ENCODE measurements at places on chromosomes 4 and X.

DNA sequence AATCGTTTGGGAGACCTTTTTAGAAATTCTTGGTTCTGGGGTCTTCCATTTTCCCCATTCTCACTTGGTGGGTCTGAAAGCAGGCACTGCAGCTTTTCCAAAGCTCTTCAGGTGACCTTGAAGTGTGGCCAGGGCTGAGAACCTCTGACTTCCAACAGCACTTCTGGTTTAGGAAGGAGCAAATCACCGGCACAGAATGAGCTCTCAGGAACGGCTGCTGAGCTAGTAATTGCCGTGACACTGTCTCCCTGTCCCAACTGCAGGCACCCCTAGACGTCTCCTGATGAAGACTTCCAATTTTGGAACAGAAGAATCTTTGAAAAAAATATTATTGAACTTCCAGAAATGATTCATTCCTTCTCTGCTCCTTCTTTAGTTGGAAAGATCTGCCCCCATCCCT is 31.3 kb downstream of the CD38 start:
- no peak for DNase-seq

- peak; percentile 15 for DNase-seq
Measured at GRCh38 chr4:118740869-118741268, 55.7 kb downstream of the METTL14 start.

- DNase-seq = no peak
Measured at GRCh38 chr4:6953751-6954380, 44.2 kb downstream of the TBC1D14 start.

- DNase-seq = no peak
Measured at GRCh38 chr4:6892909-6893202, 16.8 kb upstream of the TBC1D14 start.

- no peak for DNase-seq
Measured at GRCh38 chr4:3824521-3825270, 58.5 kb downstream of the ADRA2C start.

GRCh38 chr4:80035336-80035735 is 37.7 kb downstream of the ANTXR2 start:
- no peak for DNase-seq

DNA sequence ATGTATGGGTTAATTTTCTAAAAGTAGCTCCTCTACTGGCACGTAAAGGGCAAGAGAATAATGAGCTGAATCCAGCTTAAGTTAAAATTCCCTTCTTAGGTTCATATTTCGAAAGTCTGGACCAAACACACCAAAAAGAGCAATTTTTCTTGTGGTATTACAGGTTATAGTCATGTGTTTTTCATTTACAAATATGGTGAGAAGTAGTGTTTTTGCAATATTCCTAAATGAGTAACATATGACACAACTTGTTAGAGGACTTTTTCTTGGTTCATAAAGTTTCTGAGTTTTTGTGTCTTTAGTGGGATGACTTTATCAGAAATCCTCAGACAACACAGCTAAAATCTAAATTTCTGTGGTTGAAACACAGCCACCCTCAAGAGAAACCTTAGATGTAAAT is 172.1 kb downstream of the AFF2 start:
- no peak for DNase-seq

DNA sequence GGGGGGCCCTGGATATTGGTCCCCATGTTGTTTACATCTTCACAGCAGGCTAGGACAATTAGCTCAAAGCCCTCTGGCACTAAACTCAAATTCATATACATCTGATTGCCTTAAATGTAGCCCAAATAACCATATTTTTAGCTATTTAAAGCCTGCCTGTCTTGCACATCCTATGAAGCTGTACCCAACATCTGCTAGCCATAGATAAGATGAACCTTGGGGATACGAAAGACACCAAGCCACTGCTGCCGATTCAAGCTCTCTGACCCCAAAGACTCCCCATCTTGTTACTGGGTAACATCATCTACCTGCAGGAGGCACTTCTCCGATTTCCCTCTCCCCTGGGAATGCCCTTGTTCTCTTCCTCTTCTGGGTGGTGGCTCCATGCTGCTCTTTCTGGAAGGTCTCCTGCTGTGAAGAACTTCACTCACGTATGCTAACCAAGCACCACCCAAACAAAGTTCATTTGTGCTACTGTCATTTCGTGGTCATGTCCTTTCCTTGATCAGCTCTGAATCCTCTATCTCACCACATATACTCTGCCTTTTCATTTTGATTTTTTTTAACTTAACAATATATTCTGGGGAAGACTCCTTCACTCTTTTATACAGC is 107.7 kb upstream of the ATXN3L start:
- DNase-seq = no peak

GRCh38 chr4:125187226-125188176 is 127.3 kb upstream of the FAT4 start:
- no peak for DNase-seq

DNA sequence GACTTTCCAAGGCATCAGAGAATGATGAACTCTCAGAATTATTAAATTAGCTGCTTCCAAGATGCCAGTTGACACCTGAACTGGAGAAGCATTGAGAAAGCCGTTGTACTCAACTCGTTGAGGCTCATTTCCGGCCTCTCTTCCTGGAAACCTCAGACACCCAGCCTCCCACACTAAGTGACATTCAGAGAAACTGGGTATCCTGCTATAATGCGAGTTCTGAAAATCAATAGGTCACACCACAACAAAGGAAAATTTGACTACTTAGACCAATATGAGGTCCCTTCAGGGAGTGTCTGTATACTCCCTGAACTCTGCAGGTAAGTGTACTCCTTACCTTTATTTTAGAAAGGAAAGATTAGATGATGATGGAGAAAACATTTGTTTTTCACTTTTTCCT is 51.2 kb downstream of the ENPEP start:
- no peak for DNase-seq

GRCh38 chr4:25767877-25768725 is 94.7 kb downstream of the SEL1L3 start:
- DNase-seq = peak; percentile 66

DNA sequence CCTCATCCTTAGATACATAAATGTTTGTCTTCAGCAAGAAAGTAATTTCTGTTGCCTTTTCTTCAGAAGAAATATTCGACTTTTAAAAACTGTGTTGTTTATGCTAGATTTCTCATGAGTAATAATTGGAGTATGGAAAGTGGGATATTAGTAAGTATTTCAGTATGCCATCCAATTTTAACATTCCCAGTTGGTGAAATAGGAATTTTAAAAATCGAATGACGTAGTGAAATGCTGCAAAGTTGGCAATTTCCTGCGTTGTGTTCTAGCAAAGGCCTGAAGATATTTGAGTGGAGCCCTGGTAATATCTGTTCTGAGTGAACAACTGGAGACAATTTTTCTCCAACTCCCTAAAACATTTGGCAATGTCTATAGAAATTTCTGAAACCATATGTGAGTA is 190.1 kb downstream of the ZNF330 start:
- DNase-seq = no peak

GRCh38 chr4:84666439-84666838 is 83.5 kb downstream of the CDS1 start:
- peak; percentile 76 for DNase-seq

DNA sequence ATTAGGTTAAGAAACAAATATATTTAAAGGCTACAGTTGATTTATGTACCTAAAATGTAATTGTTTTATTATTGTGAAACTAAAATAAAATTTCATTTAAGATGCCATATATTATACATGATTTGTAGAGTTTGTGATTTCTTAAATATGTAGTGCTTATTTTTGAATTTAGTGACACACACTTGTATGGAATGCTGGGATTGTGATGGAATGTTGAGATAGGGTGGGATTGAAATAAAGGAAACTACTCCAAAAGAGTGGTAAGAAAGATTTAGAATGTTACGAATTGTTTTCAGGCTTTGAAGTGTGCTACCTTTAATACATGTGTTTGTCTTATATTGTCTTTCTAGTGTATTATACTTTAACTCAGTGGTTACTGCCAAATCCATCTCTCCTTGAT is 330.3 kb upstream of the PITX2 start:
- DNase-seq = no peak

DNA sequence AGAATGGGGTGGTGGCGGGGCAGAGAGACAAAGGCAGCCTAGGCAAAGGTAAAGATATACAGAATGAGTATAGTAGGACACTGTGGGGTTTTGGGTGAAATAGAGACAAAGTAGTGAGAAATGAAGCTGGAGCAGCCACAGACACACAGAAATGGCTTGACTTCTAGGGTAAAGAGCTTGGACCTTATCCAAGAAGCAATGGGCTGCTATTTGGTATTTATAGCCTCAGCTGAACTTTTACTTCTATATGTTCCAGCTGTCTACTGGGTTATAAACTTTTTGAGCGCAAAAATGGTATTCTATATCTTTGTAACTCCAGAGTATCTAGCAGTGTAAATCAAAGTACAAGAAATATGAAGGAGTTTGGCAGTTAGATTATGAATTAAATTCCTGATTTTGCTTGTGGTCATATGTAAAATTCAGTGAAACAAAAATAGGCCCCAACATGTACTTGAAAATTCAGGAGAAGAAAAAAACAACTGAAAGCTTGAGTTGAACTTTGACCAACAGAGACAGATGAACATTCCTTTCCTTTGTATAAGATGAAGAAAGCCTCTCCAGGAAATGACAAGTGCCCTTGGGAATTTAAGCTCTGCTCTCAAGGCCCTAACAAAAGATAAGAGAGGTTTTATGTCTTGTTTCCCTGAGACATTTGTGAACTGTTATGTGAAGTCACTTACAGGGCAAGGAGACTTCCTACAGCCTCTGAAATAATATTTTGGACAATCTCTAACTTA is 354.1 kb downstream of the CHIC1 start:
- no peak for DNase-seq

GRCh38 chr4:37990731-37991245 is 30.6 kb downstream of the PTTG2 start:
- no peak for DNase-seq

- DNase-seq = no peak
Measured at GRCh38 chrX:99914635-99915034, 495.4 kb downstream of the PCDH19 start.

DNA sequence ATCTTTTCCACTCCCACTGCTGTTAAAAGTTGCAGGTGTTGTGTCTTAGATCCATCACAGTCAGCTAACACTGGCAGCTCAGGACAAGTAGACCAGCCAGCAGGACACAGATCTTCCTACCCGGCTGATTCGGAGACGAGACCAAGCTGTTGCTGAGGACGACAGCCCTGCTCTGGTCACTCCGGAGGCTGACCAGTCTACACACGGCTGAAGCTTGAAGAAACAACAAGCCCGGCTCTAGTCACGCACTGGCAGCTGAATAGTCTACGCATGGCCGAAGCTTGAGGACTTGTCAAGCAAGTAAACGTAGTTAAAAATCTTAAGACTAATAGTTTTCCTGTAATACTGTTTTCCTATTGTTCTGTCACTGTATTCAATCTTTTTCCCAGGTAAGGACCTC is 1.8 kb downstream of the ACOX3 start:
- no peak for DNase-seq

DNA sequence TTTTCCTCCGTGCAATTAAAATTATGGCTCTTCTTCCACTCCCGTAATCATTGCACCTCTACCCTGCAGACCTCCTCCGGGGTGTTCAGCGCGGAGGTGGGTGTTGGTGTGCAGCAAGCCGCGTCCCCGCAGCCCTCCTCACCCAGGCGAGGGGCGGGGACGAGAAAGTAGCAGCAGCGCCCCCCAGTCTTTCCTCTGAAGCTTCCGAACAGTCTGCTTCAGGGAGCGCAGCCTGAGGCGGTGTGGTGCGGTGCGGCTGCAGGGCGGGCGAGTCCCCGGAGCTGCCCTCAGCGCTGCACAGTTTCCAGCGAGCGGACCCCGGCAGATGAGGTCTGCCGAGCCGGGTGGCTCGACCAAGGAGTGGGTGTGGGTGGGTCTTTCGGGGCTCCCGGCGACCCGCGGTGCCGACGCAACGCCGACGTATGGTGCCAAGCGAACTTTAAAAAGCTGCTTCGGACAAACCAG is at the start of gene FRAS1:
TSS of gene FRAS1 (plus strand) at position 189 of the 465 bp plus-strand sequence. CDS start 687 bp downstream, outside the sequence.
- DNase-seq = no peak

DNA sequence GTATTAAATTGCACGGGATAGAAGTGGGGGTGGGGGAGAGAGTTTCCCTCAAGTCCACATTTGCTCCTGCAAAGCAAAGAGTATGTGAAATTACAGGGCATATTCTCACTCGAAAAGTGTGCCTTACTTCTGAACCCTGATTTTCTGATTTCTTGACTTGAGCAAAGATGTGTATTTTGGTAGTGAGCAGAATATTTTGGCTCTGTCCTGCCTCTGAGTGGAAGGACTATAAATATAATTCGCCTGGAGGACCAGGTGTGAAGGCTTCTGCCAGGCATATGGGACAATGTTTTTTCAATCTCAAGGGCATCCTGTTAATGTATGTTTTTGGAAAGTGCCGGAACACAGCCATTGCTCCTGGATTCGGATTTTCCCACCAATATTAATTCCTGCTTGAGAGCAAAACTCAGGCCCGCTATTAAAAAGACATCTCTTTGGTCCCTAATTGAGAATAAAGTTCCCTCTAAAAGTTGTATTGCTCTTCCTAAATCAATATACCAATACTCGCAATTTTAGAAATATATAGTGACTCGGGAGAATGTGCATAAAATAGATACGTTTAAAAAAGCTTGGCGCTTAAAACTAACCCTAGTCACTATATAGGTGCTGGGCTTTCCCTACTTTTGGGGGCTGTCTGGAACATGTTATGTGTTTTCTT is 15.3 kb upstream of the PITX2 start:
- no peak for DNase-seq

DNA sequence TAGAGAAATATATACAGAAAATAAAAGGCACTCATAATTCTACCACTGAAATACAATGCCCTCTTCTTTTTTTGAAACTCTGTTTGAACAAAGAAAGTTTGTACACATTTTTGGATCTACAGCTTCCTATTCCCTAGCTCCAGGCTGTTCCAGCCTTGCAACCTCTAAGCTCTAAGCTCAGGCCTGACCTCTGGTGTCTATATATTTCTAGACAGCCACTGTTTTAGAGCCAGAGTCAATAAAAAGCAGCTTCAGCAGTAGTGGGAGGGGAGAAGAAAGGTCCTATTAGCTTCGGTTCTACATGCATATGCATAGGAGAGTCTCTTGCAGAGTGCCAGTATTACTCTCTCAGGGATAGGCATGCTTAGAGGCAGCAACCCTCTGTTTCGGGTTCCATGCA is 39.7 kb downstream of the CLDN2 start:
- no peak for DNase-seq

- DNase-seq = peak; percentile 91
Measured at GRCh38 chrX:48917139-48918001, 1.5 kb downstream of the PIM2 start.

DNA sequence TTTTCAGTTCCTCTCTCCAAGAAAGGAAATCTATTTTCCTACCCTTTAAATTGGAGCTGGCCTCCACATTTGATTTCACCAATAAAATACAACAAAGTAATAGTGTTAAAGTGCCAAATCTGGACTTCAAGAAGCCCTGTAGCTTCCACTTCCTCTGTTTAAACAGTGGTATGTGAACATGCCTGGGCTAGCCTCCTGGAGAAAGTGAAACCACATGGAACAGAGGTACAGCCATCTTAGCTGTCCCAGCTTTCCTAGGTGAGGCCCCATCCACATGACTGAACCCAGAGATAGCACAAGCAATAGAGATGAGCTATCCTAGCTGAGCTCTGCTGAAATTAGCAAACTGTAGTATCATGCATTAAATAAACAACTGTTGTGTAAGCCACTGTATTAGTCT is 131.8 kb upstream of the VCX start:
- no peak for DNase-seq

- no peak for DNase-seq
Measured at GRCh38 chrX:57528670-57529255, 63.0 kb upstream of the ZXDB start.

Data from inflammatory macrophage (primary cell).